AG04450 (cell line): ENCODE measurements at places on chromosomes 2 and 18. TPM values are rescaled to one million over a fixed set of nuclear protein-coding genes. Genes with fewer than 3 reads are reported as not detected.

GRCh38 chr18:58502628-58503027 is 126.3 kb downstream of the ALPK2 start:
- no peak for DNase-seq

The POTEJ gene
- not detected in 2 replicates for polyA plus RNA-seq

The LRRC30 gene
- polyA plus RNA-seq = not detected in 2 replicates

GRCh38 chr2:12008425-12009061 is 262.1 kb downstream of the LPIN1 start:
- DNase-seq = no peak

DNA sequence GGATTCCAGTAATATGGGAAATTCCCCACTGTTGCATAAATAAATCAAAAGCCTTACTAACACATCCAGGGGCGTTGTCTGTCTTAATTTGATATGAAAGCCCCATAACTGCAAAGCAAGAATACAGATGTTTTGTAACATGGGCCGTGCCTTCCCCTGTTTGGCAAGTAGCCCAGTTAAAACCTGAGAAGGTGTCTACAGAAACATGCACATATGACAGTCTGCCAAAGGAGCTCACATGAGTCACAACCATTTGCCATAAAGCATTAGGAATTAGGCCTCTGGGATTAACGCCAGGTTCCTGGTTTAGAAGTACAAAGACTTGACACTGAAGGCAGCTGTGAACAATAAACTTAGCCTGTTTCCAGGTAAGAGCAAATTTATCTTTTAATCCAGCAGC is 43.1 kb upstream of the LONRF2 start:
- DNase-seq = peak; percentile 87

GRCh38 chr2:30030361-30030760 is 109.0 kb upstream of the ALK start:
- DNase-seq = no peak

GRCh38 chr2:65876114-65876513 is 443.7 kb upstream of the SPRED2 start:
- no peak for DNase-seq

The CFAP65 gene
- not detected in 2 replicates for polyA plus RNA-seq

DNA sequence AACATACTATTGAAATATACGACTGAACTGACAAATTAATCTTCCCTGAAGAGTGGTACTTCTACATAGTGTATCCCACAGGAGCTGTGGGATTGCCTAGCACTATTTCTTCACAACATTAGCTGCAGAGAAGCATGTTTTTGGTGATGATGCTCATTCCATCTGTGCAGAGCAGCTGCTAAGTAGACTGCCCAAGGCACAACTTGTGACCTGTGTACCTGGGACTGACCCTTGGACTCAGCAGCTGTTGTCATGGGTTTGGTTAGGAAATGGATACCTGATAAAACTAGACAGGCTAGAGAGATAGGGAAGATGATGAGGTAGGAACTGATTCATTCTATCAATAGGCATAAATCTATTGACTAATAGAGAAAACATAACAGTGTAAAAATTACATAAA is 1204.0 kb downstream of the DSC3 start:
- DNase-seq = no peak

- no peak for DNase-seq
Measured at GRCh38 chr2:38120829-38121228, 44.9 kb upstream of the CYP1B1 start.
